Upper lobe of right lung (tissue), 1 donor: ENCODE measurements at places on chromosomes 2 and 18. TPM values are rescaled to one million over a fixed set of nuclear protein-coding genes. Genes with fewer than 3 reads are reported as not detected.

Gene MRPL30
- 18.8 TPM for total RNA-seq

Gene MAPK4
- 7.0 TPM for total RNA-seq

Gene TUBB8B
- 0.38 TPM for total RNA-seq

Gene RAD51AP2
- not detected for total RNA-seq

Gene INHBB
- 12.3 TPM for total RNA-seq

Gene IL36G
- not detected for total RNA-seq

Gene RBM45
- 11.3 TPM for total RNA-seq

Gene CYP26B1
- 3.8 TPM for total RNA-seq
